ENCODE measurements at places on chromosomes 4 and X.

DNA sequence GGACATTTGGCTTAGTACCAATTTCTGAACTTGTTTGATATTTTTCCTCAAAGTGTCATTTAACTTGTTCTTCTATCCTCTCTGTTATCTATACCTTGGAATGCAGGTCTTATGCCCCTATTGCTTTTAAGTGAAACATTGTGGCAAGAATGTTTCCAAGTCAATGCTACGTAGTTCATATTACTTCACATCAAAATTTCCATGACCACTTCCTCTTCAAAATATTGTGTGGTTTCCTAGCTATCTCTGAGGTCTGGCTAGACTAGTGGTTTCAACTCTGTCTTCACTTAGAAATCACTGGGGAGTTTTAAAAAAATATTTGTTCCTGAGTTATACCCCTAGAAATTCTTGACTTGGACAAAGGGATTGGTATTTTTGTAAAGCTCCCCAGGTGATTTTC is 20.2 kb upstream of the RASGEF1B start:
- no peak for DNase-seq

DNA sequence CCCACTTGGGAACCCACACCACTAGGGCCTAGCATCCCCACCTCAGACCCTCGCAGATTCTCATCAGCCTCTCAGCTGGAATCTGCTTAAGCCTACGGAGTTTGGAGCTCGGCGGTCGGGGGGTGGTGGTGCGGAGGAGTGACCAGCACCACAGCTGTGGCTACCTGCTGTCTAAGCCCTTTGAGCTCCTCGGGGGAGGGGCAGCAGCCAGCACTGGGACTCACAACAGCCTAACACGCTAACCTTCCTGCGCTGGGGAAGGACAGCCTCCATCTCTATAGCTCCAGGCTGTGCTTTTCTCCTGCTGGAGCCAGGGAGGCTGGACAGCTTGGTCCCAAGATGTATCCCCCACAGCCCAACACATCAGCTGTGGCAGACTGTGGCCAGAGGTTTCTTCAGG is 281.5 kb downstream of the USP46 start:
- DNase-seq: no peak

GRCh38 chrX:72705111-72705510 is 9.0 kb downstream of the PHKA1 start:
- no peak for DNase-seq

DNA sequence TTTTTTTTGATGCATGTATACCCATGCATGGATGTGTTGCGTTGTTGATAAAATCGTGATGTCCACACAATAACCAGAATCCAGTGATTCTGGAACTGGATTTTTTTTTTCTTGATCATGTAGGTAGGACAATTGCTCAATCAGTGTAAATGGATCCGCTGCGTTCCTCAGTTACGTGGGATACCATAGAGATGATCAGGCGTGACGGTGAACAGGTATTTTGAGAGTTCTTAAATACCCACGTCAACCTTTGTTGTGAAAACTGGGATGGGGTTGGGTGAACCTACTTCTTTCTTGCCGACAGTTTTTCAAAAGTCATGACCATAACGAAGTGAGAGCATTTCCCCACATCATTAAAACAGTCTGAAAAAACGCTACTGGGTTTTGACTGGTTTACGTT is 913 bp upstream of the SMIM10L2A start:
- DNase-seq: no peak

DNA sequence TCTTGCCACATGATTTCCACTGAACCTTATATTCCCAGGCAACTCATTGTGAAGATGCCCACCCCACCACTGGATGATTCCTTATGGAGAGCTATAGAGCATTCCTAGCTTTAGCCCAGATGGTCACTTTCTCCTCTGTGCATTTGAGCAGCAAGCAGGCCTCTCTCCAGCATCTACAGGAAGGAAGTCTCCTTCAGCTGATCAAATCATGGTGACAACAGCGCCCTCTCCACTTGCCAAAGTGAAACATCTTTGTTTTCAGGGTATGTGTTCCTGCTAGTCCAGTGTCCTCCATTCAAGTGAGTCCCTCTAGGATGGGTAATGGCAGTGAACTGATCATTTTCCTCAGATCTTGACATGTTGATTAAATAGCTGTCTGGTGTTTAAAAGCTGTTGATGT is 10.9 kb upstream of the SYTL5 start:
- DNase-seq: no peak

DNA sequence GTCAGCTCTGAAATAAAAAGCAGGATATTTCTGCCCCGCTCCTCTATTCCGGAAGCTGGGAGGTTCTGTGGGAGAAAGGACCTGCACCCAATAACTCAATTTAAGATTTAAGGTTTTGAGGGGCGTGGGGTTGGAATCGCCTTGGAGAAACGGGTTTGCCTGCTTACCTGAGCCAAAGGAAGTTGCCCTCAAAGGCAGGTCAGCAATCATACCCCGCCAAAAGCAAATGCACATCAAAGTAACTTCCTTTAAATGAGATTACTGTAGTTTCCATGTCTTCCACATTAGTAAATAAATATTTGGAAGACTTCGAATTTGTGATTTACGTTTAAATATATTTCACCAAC is 978 bp upstream of the HS3ST1 start:
- DNase-seq: no peak

GRCh38 chr4:115688961-115689360 is 575.5 kb upstream of the NDST4 start:
- no peak for DNase-seq

GRCh38 chrX:118215346-118215745 is 98.7 kb upstream of the KLHL13 start:
- DNase-seq: no peak

GRCh38 chr4:31592293-31592692 is 872.1 kb downstream of the PCDH7 start:
- no peak for DNase-seq

- no peak for DNase-seq
These were observed 106.7 kb downstream of the VSIG4 start for GRCh38 chrX:65933085-65933589.
